Stimulated activated CD8-positive, alpha-beta memory T cell treated with anti-CD3 and anti-CD28 coated beads, Interleukin-7, amount 100 ng/mL, for 1 hour (primary cell): ENCODE measurements at places on chromosomes 3 and 15.

- DNase-seq: no peak
Observed at GRCh38 chr3:30554317-30554690, 52.1 kb upstream of the TGFBR2 start.

GRCh38 chr3:180764481-180764880, 85.2 kb upstream of the CCDC39 start:
- DNase-seq: no peak

- no peak for DNase-seq
Observed at GRCh38 chr15:71111181-71111565, 4.1 kb upstream of the THSD4 start.

GRCh38 chr3:55521064-55521737, 34.1 kb upstream of the WNT5A start:
- no peak for DNase-seq

DNA sequence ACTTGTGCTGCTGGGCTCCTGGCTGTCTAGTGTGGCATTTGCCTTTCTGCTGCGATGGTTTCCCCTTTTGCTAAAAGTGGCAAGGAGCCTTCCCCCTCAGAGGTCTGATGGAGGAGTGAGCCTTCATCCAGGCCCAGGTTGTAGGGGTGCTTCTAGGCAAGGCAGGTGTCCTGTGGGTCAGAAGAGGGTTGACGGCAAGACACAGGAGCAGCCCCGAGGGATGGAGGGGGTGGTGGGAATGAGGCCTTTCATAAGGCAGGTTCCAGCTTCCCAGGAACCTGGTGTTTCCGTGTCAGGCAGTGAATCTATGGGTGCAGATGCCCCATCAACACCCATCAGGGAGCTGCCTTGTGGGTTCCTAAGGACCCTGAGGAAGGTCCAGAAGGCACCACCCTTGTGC, 63.0 kb upstream of the TAMM41 start:
- DNase-seq: no peak
